ENCODE measurements at places on chromosomes 1 and 21.
A peak's percentile ranks its signal among the peaks of the same experiment; 100 is the strongest.

DNA sequence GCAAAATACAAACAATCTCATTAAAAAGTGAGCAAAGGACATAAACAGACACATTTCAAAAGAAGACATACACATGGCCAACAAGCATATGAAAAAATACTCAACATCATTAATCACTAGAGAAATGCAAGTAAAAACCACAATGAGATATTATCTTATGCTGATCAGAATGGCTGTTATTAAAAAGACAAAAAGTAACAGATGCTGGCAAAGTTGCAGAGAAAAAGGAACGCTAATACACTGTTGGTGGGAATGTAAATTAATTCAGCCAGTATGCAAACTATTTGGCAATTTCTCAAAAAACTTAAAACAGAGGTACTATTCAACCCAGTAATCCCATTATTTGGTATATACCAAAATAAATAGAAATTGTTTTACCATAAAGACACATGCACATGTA, 32.2 kb upstream of the TNFSF18 start:
- DNase-seq = no peak

DNA sequence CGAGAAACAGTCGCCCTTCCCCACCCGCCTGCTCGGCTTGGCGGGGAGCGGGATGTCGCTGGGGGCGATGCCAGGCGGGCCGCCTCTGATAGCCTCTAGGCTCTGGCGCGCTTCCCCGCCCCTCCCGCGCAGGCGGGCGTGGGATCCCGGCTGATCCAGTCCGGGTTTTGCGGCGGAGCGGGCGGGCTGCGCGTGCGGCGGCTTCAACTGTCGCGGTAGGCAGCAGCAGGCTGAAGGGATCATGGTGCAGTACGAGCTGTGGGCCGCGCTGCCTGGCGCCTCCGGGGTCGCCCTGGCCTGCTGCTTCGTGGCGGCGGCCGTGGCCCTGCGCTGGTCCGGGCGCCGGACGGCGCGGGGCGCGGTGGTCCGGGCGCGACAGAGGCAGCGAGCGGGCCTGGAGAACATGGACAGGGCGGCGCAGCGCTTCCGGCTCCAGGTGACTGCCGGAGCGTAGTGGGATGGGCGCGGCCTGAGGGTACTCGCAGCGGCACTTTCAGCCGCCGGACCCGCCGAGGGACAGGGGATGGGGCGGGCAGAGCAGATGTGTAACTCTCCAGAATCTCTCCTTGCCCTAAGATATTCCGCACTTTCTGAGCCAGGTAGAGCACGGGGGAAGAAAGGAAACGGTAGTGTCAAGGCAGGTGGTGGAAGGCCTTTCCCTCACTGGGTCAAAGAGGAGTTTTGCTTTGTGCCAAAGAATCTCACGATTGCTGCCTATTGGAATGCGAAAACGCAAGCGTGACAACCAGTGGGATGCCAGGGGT, at the start of gene FAAH:
Gene FAAH, plus strand, starts transcription at position 210 of the 764 bp plus-strand sequence. Its CDS starts 32 bp downstream, at position 242.
- peak; percentile 56 for DNase-seq

DNA sequence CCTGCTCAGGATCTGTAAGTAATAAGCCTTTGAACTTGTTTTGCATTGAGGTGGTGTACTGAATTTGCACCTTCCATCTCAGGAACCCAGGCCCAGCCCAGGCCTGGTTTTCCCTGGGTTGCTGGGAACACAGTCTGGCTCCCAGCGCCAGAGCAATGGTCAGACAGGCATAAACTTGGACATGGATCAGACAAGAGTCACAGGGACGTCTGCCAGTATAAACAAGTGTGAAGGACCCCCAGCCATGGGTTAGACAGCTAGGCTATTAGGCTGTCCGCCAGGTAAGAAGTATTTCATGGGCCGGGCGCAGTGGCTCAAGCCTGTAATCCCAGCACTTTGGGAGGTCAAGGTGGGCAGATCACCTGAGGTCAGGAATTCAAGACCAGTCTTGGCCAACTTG, 5.5 kb downstream of the IFNLR1 start:
- DNase-seq = no peak

- DNase-seq = no peak
Observed at GRCh38 chr1:18343581-18343980, 137.1 kb upstream of the KLHDC7A start.
